ENCODE measurements at places on chromosomes 1 and 21.

DNA sequence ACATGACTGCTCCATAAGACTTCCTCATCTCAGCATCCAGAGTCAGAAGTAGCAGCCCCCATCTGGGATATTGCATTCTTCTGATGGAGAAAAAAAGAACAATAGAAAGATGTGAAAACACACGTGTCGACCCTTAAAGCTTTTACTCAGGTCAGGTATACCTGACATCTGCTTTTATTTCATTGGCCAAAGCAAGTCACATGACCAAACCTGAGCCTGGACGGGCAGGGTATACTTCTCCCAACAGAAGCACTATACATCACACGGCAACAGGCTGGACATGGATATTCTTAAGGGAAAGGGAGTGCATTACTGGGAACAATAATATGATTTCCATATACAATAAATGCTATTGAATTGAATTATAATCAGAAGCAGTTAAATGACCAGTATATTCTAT, 243.3 kb downstream of the LMO4 start:
- no peak for DNase-seq

- DNase-seq = no peak
Measured at GRCh38 chr1:66349242-66349641, 184.7 kb upstream of the SGIP1 start.

DNA sequence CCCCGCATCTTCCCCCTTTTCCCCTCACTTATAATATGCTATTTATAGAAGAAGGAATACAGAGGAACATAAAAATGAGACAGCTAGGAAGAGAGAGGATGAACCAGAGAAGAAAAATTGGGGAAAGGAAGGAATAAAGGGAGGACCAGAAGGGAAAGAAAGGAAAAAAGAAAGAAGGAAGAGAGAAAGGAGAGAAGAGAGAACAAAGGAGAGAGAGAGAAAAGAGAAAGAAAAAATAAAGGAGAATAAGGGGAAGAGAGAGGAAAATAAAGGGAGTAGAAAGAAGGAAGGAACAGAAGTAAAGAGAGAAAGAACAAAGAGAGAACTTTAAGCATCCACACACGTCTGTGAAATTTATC, 11.2 kb upstream of the IGSF3 start:
- DNase-seq = no peak

GRCh38 chr1:13666317-13666716, 33.7 kb upstream of the PRDM2 start:
- DNase-seq = no peak

DNA sequence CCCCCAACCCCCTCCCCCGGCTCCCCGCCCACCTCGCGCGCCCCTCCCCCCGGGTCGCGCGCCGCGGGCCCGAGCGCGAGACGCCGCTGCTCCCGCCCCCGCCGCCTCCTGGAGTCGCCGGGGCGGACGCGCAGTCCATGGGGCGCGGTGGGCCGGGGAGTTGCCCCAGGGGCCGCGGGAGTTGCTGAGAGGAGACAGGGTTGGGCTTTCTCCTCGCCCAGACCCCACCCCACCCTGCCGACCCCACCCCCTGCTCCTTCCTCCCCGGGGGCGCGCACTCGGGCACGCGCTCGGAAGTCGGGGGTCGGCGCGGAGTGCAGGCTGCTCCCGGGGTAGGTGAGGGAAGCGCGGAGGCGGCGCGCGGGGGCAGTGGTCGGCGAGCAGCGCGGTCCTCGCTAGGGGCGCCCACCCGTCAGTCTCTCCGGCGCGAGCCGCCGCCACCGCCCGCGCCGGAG, at the start of gene LAMC1:
TSS of gene LAMC1 (plus strand) at position 275 of the 455 bp plus-strand sequence. CDS start 297 bp downstream, outside the sequence.
- DNase-seq = peak; percentile 75

DNA sequence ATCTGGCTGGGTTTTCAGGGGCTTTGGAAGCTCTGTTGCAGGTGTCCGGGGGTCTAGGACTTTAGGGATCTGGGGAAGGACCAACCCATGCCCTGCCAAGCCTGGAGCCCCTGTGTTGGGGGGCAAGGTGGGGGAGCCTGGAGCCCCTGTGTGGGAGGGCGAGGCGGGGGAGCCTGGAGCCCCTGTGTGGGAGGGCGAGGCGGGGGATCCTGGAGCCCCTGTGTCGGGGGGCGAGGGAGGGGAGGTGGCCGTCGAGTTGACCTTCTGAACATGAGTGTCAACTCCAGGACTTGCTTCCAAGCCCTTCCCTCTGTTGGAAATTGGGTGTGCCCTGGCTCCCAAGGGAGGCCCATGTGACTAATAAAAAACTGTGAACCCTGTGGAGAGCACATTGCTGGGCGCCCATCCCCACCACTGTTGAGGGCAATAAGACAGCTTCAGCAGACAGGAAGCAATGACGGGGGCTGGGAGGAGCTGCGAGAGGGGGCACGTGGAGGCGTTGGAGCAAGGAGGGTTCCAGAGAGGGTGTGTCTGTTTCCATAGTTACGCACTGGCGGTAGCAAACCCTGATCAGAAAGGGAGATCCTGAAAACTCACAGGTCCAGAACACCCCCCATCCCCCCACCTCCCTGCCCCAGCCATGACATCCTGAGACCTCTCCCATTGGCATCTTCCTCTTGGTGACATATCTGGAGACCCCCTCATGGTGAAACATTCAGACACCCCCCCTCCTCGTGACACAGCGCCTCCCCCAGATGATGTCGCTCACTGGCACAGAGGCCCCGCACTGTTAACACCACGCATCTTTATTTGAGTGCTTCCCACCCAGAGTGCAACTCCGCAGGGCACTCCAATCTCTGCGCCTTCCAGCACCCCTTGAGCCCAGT, 8.4 kb downstream of the MYBPH start:
- no peak for DNase-seq

DNA sequence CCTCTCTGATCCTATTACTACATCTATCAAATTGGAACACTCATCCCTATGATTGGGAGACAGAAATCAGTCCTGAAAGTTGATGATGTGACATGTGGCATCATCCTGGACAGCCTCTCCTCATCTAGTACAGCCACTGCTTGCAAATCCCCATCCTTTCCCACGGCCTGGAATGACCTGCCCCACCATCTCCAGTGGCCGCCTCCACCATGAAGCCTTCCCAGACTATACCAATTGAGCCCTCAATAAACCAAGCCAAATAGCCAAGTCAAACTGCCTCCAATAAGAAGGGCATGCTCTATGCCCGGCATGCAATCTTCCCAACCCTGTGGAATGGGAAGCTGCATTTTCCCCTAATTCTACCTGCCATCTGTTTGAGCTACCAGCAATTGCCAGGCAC, 561 bp upstream of the ARHGEF19 start:
- no peak for DNase-seq

DNA sequence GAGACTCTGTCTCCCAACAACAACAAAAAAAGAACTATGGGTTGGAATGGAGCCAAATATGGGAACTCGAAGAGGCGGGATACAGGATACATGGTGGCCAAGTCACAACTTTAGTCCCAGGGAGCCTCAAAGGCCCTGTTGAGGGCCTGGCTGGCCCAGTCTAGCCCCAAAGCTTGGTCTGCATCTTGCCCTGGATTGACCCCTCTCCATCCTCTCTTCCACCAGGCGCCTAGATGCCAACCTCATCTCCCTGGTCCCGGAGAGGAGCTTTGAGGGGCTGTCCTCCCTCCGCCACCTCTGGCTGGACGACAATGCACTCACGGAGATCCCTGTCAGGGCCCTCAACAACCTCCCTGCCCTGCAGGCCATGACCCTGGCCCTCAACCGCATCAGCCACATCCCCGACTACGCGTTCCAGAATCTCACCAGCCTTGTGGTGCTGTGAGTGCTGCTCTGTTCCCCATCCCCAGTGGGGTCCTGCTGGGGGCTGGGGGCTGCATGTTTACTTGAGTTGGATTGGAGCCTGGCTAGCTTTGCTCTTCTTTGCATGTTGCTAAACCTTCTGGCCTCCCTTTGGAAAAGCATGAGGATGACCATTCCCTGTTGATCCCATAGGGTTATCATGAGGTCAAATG, 65.5 kb downstream of the UBE2T start:
- DNase-seq = no peak

GRCh38 chr1:26820784-26821269, 5.7 kb upstream of the ZDHHC18 start:
- DNase-seq = no peak

DNA sequence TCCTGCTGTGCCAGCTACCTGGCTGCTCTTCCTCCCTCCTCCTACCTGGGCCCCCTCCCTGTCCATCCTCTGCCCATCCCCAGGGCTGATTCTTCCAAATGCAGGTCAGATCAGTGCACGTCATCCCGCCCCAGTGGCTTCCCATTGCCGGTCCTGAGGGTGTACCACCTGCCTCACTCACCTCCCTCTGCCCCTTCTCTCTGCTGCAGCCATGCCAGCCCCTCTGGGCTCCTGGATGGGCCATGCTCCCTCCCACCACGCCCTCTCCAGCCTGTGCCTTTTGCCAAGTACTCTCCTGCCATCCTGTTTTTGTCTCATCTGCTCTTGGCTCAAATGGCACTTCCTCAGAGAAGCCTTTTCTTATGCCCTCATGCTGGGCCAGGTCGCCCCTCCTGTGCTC, 95.8 kb downstream of the ARHGEF10L start:
- no peak for DNase-seq

DNA sequence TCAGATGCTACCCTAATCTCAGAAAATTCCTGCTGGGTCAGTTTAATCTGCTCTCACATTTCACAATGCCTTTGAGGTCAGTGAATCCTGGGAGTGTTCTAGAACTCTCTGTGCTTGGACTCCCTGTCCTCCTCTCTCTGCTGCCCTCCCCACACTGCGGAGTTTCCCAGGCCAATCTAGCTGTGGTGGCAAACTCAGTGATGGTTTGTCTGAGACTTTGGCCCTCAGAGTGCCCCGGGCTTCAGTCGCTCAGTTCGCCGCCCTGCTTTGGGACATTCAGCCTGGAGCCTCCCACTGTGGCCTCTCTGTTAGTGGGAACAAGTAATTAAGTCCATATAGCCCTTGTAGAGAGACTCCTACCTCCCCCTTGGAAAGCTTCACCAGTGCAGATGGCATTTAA, 7.1 kb downstream of the C1orf226 start:
- DNase-seq = no peak

DNA sequence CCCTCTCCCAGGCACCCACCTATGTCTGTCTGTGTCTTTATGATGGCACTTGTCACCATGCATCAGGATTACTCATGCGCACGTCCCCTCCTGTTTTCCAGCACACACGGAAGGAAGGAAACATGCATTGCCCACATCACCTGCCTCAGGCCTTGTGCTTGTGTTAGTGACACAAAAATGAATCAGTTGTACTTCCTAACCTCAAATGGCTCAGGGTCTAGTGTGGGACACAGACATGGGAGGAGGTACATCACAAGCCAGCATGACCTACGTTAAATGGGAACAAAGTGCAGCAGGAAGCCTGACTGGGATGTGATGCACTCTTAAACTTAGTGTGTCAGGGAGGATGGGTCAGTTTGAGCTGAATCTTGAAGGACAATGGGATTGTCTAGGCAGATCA, 126.7 kb downstream of the TRABD2B start:
- DNase-seq = no peak

DNA sequence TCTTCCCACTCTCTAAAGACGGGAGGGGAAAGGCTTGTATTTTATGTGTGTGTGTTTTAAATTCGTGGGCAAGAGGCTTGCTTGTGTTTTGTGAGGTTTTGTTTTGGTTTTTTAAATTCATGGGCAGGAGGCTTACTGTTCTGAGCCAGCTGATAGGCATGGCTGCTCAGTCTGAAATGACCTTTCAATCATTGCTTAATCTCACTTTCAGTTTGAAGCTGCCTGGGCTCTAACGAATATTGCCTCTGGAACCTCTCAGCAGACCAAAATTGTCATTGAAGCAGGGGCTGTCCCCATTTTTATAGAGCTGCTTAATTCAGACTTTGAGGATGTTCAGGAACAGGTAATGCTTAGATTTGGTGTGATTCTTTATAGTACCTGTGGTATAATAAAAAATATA, 20.3 kb upstream of the TXLNA start:
- DNase-seq = no peak

GRCh38 chr1:245045087-245045881, 109.5 kb upstream of the KIF26B start:
- DNase-seq = no peak

- no peak for DNase-seq
Measured at GRCh38 chr1:228809621-228810394, 74.5 kb downstream of the RHOU start.

- no peak for DNase-seq
Measured at GRCh38 chr1:107048241-107048640, 8.2 kb upstream of the PRMT6 start.

DNA sequence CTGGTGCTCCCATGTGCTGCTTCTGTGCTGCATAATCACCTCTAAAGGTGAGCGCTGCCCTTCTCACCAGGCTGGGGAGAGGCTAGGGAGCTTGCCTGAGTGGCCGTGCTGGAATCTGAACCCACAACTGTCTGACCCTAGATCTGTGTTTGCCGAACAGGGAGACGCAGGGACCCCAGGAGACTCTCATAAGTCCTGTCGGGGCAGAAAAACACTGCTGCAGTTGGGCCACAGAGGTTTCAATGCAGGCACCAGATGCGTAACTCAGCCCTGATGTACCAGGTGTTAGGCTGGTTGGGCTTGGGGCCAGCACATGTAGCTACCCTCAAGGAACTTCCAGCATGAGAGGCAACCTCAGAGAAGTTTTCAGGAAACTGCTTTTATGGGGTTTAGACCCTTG, 49.5 kb upstream of the DMRTB1 start:
- DNase-seq = no peak

DNA sequence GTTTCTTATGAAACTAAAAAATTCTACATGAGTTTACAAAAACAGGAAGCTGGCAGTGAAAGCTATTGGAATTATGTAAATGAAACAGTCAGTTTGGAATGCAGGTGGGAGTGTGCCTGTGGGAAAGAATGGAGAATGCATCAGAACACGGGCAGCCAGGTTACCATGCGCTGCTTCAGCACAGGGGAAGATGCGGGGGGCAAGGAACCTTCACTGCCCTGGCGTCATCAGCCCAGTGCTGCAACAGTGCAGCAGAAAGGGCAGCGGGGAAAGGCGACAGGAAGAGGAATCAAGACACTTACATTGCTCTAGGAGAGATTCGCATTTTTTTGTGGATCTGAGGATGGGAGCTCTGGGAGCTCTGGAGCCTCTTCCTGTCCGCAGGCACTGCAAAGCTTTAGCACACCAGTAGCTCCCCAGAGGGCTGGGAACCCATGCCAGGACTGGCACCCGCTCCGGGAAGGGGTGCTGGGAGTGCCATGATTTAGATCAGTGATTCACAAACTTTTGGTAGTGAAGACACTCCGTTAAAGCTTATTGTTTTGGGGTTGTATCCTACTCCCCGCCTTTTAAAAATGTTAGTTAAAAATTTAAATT, 64.1 kb upstream of the WDR26 start:
- DNase-seq = no peak

DNA sequence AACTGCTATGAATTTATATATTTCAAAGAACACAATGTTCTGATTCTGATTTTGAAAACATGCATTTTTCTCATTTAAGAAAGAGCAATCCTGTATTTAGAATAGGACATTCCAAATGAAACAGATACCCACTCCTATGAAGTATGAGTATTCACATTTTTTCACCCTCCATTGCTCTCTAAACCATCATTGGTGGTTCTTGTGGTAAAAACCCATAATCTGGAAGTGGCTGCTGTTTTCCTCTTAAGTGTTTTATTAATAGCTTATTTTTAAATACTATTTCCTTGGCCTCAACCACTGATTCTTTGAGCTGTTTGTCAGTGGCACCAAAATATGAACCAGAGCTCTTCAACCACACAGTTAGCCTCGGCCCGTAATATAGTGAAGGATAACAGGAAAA, 60.0 kb upstream of the ADAM30 start:
- no peak for DNase-seq

All from NCI-H1105 (cell line).